ENCODE measurements at places on chromosomes 12 and 14.

DNA sequence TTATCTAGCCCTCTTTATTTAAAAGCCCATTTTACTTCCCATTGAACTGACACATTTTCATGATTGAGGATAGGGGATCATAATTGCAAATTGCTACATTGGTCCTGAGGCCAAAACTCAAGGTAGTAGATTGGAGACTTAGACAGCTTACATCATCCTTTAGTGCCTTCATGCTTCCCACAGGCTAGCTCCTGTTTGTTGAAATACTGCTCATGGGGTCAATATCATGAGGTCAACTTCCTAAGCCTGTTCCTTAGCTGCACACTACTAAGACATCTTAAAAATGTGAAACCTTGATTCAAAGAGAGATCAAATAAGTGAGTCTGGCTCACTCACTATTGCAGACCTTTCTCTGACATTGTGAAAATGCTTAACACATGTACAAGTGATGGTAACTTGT is 113.0 kb downstream of the TBC1D30 start:
- DNase-seq = no peak

GRCh38 chr12:69056743-69057515 is 124.0 kb upstream of the CPM start:
- DNase-seq = no peak

DNA sequence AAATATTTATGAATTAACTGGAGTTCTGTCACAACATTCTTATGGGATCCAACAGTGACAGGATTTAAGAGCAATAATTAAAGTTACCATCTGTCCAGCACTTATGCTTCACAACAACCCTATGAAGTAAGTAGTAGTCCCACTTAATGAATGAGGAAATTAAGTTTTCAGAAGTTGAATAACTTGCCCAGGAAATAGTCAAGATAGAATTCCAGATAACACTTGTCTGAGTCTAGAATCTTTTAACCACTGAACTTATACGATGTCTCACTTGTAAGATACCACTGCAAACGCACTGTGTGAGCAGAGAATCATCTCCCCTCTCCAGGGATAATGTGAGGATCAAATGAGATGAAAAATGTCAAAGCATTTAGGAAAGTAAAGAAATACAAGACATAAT is 3.3 kb upstream of the TTC9 start:
- no peak for DNase-seq

- DNase-seq = no peak
These were observed 497.1 kb downstream of the RPS29 start for GRCh38 chr14:49089107-49089506.

GRCh38 chr14:20413744-20414082 is 412 bp upstream of the TEP1 start:
- no peak for DNase-seq

GRCh38 chr12:64650762-64651161 is 40.5 kb downstream of the RASSF3 start:
- no peak for DNase-seq

GRCh38 chr12:78229591-78230101 is 399.0 kb downstream of the NAV3 start:
- DNase-seq = peak; percentile 18

GRCh38 chr14:68337279-68337678 is 455.6 kb downstream of the ZFP36L1 start:
- no peak for DNase-seq

GRCh38 chr12:85740186-85740585 is 96.0 kb downstream of the RASSF9 start:
- DNase-seq = no peak

DNA sequence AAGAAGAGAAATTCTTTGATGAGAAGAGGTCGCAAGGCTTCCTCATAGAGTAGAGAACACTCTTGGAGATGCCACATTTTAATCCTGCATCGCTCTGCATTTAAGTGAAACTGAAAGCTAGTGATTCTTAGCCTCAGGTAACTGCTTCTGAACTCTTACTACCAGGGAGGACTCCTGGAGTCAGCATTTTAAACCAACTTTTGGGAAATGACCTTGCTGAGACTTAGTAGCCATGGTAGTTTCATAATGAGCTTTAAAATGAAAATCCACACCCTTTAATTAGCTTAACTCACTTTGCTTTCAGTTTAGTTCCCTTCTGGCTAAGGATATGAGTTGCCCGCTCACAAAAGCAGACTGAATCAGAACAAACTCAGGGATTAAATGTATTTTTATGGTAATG is 80.3 kb downstream of the SYNE2 start:
- DNase-seq = no peak

DNA sequence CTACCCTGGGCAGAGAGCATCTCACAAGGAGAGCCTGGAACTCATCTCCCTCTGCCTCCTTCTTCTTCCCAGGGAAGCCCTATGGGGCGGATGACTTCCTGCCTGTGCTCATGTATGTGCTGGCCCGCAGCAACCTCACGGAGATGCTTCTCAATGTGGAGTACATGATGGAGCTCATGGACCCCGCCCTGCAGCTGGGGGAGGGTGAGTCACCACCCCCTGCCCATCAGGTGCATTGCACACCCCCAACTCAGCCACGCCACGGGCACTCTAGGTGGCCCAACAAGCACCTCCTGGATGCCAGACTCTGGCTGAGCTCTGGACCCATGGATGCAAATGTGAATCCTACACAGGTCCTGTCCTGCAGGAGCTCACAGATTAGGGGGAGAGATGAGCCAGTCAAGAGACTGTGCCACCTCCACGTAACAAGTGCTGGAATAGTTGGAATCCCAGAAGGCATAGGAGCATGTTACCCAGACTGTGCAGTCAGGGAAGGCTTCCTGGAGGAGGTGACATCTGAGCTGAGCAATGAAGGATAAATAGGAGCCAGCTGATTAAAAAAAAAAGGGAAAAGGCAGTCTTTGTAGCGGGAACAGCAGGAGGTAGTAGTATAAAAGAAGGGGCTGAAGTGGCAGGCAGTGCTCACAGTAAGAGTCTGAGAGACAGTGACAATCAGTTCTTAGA is 71.9 kb downstream of the LGMN start:
- DNase-seq = no peak

All from activated naive CD8-positive, alpha-beta T cell treated with anti-CD3 and anti-CD28 coated beads, Interleukin-2, amount 50 U/mL, for 24 hours (primary cell).